ENCODE measurements at places on chromosomes 6 and 20. TPM values are rescaled to one million over a fixed set of nuclear protein-coding genes. Genes with fewer than 3 reads are reported as not detected.

GRCh38 chr20:62063981-62064769 is 1.5 kb downstream of the TAF4 start:
- peak; percentile 6 for DNase-seq

DNA sequence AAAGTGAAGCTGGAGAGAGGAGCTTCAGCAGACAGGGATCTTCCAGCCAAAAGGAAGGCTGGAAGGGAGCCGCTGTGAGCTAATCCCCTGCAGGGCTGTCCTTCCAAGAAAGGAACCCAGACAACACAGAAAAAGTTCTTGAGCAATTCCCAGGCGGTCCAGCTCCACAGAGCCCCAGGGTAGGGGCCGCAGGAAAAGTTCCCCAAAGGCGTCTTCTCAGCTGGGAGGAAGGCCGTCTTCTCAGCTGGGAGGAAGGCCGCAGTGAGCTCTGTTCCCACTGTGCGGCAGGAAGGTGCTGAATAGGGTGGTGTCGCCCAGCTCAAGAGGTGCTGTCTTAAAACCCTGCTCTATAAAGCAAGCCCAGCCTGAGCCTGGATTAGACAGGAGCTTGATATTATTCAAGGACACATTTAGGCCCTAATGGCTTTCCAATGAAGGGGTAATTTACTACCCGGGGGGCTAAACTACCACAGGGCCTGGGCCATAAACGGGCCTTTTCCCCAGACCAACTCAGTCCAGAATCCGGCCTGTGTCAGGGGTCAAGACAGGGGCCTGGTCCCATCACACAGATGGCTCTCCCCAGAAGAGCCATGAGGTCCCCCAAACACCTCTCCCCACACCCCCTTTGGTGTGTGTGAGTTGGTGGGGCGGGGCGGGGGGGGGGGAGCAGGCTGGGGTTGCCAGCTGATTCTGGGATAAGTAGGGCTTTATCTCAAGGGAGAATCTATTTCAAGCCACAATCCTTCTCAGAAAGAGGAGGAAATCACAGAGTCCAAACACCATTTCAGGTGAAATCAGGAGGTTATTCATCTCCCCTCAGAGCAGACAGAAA is 103.6 kb downstream of the NOL4L start:
- DNase-seq, result no peak

GRCh38 chr6:113755449-113756289 is 101.5 kb upstream of the MARCKS start:
- DNase-seq, result no peak

GRCh38 chr20:60363698-60364097 is 405.5 kb downstream of the CDH26 start:
- DNase-seq, result no peak

DNA sequence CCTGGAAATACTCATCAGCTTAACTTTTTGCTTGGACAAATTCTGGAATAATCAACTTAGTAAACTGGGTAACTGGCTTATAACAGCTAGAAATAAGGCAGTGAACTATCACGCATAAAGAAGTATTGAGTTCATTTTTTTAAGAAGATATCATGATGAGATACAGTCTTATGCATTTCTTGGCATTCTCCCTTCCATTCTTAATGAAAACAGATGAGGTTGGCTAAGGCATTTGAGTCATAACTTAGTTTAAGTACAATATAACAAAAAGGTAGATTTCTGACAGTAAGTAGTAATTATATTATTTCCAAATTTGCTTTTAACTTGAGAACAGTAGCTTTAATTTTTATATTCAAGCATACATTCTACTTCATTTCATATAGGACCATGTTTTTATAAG is 56.1 kb downstream of the SAMD5 start:
- no peak for DNase-seq

DNA sequence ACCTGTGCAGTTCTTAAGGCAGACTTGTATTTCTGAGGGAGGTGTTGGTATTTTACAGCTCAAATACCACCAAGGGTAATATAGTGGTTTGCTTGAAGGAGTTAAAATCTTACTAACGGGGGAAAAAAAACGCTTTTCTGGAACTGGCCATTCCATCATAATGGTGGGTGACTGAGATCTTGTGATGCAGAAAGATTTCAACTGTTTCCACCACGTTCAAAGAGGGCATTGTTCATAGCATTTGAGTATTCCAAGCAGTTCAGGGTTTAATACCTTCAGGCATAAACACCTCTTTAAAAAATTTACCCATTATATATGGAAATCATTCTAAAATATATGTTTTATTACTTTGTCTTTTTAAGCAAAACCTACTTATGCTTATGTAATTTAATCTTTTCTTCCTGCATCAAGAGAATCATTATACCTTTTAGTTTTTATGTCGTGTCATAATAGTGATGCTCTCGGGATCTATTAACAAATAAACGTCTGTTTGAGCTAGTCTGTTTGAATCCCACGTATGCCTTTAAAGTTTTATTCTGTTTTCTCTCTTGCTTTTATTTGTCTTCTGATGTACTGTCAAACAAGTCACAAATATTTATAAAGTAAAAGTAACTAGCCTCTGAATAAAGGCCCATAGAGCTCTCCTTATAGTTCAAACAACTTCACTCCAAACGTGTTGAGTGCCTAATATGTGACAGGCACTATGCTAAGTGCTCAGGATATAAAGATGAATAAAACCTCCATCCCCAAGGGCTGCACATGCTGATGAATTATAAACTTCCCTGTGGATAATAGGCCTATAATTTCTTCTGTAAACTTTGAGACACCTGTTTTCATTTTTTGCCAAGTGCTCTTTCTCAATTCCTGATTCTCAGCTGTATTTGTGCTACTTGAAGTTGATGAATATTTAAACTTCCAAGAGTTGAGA is 298.8 kb upstream of the FERMT1 start:
- DNase-seq, result no peak

DNA sequence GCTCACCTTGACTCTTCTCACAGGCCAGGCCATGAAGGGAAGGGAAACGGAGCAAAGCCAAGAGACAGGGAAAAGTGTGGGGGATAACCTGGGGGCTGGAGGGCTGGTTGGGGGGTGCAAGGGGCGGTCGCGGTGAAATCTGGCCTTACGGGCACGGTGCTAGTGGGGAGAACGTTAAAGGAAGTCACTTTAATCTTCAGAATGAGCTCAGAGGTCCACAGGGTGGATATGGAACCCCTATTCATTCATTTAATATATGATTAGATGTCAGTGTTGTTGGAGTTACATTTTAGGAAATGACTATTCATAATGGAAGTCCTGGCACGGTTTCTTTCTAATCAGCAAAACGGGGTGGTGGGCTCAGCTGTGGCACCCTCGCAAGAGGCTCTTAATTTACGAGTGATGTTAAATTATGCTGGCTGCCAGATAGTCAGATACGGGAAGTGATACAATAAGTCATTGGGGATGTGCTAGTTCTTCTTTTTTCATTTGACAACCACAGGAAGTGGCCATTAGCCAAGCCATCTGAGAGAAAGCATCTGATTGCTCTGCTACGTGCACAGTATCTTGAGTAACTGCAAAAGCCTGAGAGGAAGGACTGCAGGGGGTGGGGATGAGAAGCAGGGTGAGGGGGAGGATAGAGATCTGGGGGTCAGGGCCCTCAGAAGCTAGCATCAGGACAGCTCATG is 253.0 kb downstream of the QKI start:
- DNase-seq, result no peak

- DNase-seq, result no peak
Observed at GRCh38 chr6:121647905-121648304, 212.5 kb downstream of the GJA1 start.

GRCh38 chr6:129105035-129105434 is 222.1 kb downstream of the LAMA2 start:
- no peak for DNase-seq

DNA sequence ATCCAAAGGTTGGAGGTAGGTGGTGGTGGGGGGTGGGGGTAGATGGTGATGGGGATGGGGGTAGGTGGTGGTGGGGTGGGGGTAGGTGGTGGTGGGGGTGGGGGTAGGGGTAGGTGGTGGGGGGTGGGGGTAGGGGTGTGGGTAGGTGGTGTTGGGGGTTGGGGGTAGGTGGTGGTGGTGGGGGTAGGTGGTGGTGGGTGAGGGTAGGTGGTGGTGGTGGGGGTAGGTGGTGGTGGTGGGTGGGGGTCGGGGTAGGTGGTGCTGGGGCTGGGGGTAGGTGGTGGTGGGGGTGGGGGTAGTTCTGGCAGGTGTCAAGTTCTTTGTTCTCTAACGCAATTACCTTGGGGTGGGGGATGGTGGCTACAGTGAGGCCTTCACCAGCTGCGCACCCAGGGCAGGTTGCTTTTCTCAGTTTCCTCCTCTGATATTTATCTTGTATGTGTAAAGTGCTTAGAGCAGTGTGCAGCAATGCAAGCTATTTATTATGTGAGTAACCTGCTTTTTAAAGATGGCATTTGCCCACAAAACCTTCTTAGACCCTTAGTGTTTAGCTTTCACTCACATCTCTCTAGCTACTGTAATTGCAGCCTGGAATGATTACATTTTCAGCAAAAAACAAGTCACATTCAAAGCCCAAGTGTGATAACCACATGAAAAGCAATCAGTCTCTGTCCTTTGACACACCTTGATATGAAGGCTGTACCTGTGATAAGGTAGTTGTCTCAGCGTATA is 8.2 kb upstream of the CCDC167 start:
- DNase-seq, result peak; percentile 77

DNA sequence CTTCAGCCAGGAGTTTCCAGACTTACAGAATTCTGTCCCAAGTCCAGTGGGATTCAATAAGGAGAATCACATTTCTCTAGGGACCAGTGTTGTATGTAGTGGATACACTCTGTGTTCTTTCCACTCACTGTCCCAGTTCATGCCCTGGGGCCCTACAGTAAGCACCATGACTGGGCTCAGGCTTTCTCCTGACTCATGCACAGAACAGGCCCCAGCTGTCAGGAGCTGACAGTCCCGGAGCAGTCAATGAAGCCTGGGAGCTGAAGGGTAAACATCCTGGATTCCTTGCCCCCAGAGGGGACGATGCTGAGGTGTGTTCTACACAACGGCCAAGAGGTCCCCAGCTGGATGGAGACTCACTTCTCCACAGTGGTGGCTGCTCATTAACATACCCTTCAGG is 40.2 kb upstream of the LRFN2 start:
- no peak for DNase-seq

- no peak for DNase-seq
Observed at GRCh38 chr6:28282926-28283325, 1.6 kb downstream of the PGBD1 start.

DNA sequence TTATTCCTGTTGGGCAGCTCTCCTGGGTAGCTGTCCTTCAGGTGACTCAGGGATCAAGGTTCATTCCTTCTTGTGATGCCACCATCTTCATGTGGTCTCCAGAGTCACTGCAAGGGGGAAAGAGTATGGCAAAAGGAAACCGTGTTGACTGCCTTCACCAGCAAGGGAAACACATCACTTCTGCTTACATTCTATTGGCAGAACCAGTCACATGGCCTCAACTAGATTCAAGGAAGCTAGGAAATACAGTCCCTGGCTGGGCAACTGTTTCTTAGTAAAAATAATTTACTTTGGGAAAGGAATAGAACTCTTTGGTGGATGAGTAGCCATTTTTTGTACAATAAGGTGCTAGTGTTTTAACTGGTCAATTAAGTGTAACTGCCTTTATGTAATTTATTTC is 5.3 kb downstream of the ANKRD6 start:
- no peak for DNase-seq

DNA sequence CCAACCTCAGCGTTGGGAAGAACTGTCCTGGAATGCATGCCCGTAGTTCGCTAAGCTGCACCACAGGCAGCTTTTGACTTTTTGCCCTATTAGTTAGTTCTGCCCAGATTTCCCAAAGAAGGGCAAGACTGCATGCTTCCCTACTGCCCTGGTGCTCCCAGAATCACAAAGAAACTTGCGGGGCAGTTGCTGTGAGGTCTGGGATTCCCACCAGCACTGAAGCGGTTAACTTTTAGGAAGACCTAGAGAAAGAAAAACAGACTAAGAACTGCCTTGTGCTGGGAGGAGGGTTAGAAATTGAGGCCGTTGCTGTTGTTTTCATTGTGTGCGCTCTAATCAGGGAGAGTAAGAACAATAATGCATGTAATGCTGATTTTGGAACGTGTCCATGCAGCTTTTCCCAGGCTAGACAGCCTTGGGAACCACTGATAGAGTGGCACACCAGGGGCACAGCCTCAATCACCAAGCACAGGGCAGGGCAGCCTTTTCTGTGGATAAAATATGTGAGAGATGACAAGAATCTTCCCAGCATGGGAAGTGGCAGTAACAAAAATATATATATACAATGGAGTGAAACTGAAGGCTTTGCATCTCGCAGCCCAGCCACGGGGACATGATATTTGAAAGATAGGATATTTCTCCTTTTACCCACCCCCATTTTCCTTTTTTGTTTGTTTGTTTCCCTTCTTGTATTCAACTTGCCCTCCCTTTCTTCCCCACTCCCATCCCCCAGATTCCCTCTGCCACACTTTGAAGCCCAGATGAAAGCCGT is 137.7 kb upstream of the HEY2 start:
- no peak for DNase-seq

GRCh38 chr20:753136-753535 is 15.2 kb downstream of the SLC52A3 start:
- no peak for DNase-seq

GRCh38 chr6:157877573-157878438 is 54.8 kb downstream of the SNX9 start:
- no peak for DNase-seq

DNA sequence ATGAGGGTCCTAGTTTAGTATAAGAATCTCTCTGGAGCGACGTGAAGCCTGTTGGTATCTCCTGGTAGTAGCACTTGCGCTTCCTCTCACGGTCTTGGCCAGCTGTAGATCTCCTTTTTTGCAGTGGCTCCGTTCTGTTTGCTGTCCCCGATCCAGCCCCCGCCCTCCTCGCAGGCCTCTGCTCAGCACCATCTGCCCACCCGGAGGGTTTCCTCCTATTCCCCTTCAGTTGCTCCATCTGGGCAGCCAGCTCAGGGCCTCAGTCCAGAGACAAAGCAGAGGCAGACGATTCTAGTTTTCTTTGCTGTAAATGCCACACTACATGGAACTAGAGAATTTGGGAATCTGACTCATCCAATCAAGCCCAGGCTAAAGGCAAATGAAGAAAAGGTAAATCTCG is 126.6 kb downstream of the TIAM2 start:
- no peak for DNase-seq

ADTRP gene
- 40.9 TPM for total RNA-seq

F13A1 gene
- total RNA-seq, result 21.1 TPM

PAX1 gene
- not detected for total RNA-seq

PRICKLE4 gene
- total RNA-seq, result not detected

SYNE1 gene
- total RNA-seq, result 166 TPM

ZNF217 gene
- total RNA-seq, result 70.9 TPM

VIP gene
- total RNA-seq, result not detected

RBM24 gene
- total RNA-seq, result not detected

PMEPA1 gene
- 4.0 TPM for total RNA-seq

ABHD16B gene
- not detected for total RNA-seq

CD40 gene
- total RNA-seq, result 1.7 TPM

GMPR gene
- 1.8 TPM for total RNA-seq

Measured in CD4-positive, CD25-positive, alpha-beta regulatory T cell (primary cell).